ENCODE measurements at places on chromosomes 13 and 19. TPM values are rescaled to one million over a fixed set of nuclear protein-coding genes. Genes with fewer than 3 reads are reported as not detected.

DNA sequence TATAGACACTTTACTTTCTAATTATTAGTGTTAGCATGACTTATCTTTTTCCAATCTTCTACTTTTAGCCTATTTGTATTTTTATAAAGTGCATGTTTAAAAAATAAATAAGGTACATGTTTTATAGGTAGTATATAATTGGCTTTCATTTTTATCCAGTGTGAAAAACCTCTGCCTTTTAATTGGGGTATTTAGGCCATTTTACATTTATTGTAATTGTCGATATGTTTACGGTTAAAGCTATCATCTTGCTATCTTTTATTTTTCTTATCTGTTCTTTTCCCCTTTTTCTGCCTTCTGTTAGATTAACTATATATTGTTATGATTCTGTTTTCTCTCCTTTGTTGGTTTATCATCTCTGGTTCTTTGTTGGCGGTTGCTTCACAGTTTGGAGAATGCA is 9.1 kb downstream of the PROZ start:
- H3K4me3 ChIP-seq, result no peak overlapping the region
- H3K27me3 ChIP-seq, result no peaks in the 10 kb centered on the region
- H3K27ac ChIP-seq, result no peak overlapping the region
- H3K4me1 ChIP-seq, result peaks cover 40% of the 10 kb centered on the region

GRCh38 chr19:1429750-1430149 is 8.4 kb upstream of the RPS15 start:
- no peak overlapping the region for H3K27ac ChIP-seq
- no peak for DNase-seq
- peaks cover 89% of the 10 kb centered on the region for H3K36me3 ChIP-seq

DNA sequence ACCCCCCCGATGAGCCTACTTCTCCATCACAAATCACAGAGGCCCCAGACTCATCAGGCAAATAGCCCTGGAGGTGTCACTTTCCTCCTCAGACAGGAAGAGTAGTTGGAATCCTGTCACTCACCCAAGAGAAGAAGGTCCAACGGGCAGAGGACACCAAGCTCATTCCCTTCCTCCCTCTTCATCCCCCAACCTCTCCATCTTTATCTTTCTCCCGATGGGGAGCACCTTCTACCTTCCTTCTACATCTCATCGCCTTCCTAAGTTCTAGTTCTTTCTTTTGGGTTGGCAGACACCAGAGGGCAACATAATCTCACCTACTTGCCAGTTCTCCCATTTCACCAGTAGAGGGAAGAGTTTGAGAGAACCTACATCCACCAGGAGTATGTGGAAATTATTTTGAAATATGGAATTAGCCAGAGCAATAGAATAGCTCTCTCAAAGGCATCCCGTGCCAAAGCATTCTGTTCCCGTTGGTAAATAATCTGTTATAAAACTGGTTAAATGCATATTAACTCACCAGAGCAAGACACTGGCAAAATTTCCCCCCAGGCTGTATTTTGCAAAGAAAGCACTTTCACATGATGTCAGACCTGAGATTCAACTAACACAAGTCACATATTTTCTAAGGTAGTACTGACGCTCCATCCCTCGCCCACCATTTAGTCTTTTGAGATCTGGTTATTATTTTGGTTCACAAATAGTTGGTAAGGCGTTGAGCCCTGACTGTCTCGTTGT is 55.0 kb downstream of the ZIC5 start:
- H3K4me3 ChIP-seq, result no peak overlapping the region
- H3K36me3 ChIP-seq, result no peaks in the 10 kb centered on the region
- peaks cover 15% of the 10 kb centered on the region for H3K4me1 ChIP-seq
- no peak overlapping the region for H3K27ac ChIP-seq
- peaks cover 4% of the 10 kb centered on the region for H3K27me3 ChIP-seq

DNA sequence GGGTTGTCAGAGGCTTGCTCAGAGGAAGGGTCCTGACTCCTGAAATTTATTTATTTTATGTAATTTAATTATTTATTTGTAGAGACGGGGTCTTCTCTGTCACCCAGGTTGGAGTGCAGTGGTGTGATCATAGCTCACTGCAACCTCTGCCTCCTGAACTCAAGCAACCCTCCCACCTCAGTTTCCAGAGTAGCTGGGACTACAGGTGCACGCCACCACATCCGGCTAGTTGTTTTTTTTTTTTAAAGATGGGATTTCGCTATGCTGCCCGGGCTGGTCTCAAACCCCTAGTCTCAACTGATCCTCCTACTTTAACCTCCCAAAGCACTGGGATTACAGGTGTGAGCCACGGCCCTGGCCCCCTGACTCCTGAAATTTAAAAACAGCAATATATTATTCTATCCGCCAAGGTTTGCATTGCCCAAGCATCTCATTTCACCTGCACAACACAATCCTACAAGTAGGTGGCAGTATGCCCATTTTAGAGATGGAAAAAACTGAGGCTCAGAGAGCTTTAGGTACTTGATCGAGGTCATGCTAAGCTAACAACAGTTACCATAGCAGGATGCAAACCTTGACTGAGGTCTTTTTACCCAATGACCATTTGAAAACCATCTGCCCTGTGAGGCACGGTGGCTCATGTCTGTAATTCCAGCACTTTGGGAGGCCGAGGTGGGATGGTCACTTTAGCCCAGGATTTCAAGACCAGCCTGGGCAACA is 18.1 kb downstream of the ARHGEF18 start:
- H3K4me1 ChIP-seq, result peaks cover 27% of the 10 kb centered on the region
- H3K4me3 ChIP-seq, result no peak overlapping the region
- peaks cover 79% of the 10 kb centered on the region for H3K36me3 ChIP-seq

DNA sequence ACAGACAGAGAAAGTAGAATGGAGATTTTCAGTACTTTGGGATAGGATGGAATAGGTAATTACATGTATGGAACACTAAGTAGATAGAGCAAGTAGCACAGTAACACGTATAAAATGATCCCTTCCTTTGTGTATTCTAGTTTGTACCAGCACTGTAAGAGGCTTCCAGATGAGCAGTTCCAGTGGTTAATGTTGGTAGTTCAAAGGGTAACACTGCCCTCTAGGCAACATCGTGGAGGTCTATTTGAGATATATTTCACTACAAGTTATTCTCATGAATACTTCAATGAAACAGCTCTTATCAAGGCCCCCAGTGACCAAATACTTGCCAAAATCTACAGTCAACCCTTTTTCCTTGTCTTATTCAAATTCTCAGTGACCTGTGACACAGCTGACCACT is 13.5 kb upstream of the ZNF563 start:
- DNase-seq, result no peak
- H3K4me1 ChIP-seq, result no peaks in the 10 kb centered on the region
- H3K27ac ChIP-seq, result no peak overlapping the region
- H3K36me3 ChIP-seq, result no peaks in the 10 kb centered on the region
- H3K4me3 ChIP-seq, result no peak overlapping the region

- DNase-seq, result no peak
- H3K36me3 ChIP-seq, result peaks cover 3% of the 10 kb centered on the region
- no peak overlapping the region for H3K27ac ChIP-seq
These were observed 5.6 kb downstream of the KMT5C start for GRCh38 chr19:55345101-55345817.

The ALOX5AP gene
- 64.9 TPM for total RNA-seq

The LILRB3 gene
- 2.8 TPM for total RNA-seq
